Heart right ventricle (tissue), 16 donors: ENCODE measurements at places on chromosomes 7 and 10. TPM values are rescaled to one million over a fixed set of nuclear protein-coding genes. Genes with fewer than 3 reads are reported as not detected.

The STAG3 gene
- total RNA-seq, result 0.32 TPM

The CALML5 gene
- not detected for total RNA-seq

The SUN3 gene
- total RNA-seq, result not detected

The ITGA8 gene
- total RNA-seq, result 0.75 TPM

The COL28A1 gene
- total RNA-seq, result 3.5 TPM
